ENCODE measurements at places on chromosomes 13 and 19.

DNA sequence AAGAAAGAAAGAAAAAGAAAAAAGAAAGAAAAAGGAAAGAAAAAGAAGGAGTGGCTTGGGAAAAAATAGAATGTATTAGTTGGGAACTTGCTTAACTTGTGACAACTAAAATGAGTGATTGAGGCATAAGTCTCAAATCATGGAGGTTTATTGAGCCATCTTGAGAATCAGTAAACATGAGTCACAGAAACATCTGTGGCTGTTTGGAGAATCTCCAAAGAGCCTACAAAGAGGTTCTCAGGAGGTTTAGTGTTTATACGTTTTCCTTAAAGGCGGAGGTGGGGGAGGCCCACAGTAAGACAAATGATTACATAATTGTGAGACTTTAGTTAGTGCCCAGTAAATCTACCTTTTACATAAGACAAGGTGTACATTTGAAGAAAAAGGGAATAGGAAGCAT, 38.6 kb downstream of the WDR87 start:
- no peak for DNase-seq

- DNase-seq = no peak
These were observed 863.2 kb downstream of the DIAPH3 start for GRCh38 chr13:59300355-59301173.

- DNase-seq = no peak
These were observed 70.4 kb upstream of the MRI1 start for GRCh38 chr19:13693889-13694288.

GRCh38 chr13:73751290-73751689, 382.9 kb downstream of the KLF12 start:
- DNase-seq = no peak

GRCh38 chr19:39038098-39038497, 5.7 kb upstream of the FBXO27 start:
- no peak for DNase-seq

GRCh38 chr13:39209731-39210531, 171.7 kb downstream of the NHLRC3 start:
- DNase-seq = no peak

GRCh38 chr13:63307228-63307627, 1891.6 kb upstream of the PCDH20 start:
- no peak for DNase-seq

DNA sequence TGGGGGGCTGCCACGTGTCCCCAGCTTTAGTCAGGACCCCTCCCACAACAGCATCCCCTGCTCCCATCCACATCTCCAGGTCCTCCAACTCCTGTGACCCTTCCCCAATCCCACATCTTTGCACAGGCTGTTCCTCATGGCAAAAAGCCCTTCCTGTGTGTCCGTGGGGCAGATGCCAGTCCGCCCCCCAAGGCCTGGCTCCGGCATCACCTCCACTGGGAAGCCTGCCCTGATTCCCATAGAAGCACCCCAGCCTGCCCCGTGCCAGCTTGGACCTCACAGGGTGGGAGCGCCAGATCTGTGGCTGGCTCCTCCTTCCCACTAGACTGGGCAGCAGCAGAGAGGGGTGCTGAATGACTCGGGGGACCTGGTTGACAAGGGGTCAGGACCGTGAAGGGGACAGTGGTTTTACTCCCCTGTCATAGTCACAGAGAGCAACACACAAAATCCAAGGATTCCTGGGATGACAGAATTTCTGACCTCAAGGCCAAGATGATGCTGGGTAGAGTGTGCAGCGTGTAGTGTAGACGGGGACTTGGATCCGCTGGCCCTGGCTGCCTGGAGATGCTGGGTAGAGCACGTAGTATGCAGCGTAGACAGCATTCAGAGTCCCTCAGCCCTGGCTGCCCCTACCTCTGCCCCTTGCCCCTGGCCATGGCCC, 13.3 kb downstream of the KLF2 start:
- no peak for DNase-seq

DNA sequence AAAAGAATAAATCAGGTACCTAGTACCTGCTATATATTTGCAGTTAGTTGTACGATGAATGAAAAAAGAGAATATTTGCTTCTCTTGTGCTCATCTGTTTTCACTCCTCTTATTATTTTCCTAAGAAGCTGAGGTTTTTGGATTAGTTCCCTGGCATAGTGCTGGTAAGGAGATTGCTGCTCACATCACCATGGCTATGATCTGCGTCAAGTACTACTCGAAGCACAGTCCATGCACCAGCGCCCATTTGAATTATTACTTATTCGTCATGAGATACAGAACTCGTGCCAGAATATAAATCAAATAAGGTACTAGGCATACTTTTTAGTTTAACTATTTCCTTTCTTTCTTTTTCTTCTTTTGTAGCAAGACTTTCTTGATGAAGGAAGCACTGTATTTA, 7.1 kb downstream of the SERTM1 start:
- no peak for DNase-seq

GRCh38 chr13:32135655-32136054, 104.1 kb downstream of the FRY start:
- DNase-seq = no peak

DNA sequence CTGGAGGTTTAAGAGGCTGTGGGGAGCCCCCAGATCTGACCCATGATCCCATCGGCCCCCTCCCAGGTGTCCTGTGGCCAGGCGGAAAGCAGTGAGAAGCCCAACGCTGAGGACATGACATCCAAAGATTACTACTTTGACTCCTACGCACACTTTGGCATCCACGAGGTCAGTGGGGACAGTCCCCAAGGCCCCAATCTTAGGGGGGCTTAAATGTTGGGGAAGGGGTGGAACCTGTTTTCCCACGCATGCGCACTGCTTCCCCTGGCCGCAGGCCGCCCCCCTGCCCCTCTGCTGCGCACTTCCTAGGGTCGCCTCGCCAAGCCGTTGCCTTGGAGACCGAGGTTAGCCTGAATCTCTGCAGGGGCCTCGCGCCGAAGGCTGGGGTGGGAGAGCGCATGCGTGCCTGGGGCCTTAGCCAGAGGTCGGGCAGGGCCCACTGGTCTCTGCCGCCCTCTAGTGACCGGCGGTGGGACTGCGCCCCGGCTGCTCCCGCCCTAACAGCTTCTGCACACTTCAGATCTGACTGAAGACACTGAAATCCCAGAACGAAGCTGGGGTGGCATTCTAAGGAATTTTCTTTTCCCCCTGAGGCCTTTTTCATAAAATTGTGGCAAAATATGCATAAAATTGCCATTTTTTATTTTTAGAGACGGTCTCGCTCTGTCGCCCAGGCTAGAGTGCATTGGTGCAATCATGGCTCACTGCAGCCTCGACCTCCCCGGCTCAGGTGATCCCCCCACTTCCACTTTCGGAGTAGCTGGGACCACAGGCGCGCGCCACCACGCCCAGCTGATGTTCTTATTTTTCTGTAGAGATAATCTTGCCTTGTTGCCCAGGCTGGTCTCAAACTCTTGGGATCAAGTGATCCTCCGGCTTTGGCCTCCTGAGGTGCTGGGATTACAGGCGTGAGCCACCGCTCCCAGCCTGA, 3.6 kb downstream of the PRMT1 start:
- peak; percentile 90 for DNase-seq

DNA sequence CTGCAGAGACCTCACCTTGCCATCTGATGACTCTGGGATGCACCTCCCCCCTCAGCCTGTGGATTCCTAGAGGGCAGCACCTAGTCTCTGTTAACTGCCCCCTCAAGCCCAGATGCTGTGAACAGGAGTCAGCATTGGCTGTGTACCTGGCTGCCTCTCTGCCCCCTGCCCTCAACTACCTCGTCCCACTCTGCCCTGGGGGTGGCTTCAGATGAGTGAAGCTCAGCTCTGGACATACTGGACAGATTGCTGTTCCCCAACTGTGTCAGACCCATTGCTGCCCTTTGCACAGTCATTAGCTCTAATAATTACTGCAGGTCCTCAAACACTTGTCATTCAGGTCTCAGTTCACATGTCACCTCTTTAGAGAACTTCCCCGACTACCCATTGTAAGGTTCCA, 182.1 kb upstream of the TSHZ3 start:
- DNase-seq = no peak

GRCh38 chr19:2207008-2207407, 29.1 kb downstream of the PLEKHJ1 start:
- no peak for DNase-seq

DNA sequence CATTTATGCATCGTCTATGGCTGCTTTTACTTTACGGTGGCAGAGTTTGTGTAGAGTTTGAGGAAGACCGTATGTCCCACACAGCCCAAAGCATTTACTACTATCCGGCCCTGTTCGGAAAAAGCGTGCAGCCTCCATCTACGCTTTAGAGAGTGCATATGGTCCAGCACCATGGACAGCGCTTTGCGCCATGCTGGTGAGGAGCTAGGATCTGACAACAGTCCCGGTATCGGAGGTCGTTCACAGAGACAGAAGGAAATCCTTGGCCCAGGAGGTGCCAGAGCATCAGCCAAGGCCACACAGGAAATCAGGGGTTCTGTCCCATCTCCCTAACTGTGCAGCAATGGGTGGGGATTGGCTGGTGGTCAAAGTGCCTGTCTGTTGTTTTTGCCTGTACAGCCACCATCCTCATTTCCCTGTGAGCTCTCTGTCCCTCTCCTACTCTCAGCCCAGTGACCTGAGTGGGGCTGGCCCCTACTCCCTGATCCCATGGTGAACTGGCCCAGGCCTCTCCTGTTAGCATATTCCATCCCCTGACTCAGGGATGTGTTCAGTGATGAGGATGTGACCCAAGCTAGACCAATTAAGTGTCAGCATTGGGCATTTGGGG, 16.2 kb upstream of the PRODH2 start:
- DNase-seq = peak; percentile 14

- DNase-seq = no peak
These were observed 10.1 kb upstream of the TPRX2 start for GRCh38 chr19:47848823-47849473.

DNA sequence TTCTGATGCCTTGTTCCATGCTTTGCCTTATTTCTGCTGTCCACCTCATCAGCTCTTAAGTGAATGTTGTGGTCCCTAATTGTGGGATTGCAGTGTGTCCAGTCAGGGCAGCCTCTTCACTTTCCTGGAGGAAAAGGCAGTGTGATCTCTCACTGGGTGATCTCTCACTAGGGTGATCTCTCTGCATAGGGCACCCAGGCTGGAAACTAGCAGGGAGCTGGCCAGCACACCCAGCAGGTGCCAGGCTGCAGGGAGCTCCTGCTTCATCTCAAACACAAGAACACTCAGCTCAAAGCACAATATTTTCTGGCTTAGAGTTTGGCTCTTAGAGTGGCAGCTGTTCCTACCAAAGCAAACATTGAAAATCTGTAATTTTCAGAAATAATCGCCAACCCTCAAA, 36.5 kb upstream of the TSHZ3 start:
- DNase-seq = no peak

- DNase-seq = no peak
These were observed 323.0 kb downstream of the GPC5 start for GRCh38 chr13:91721413-91721812.

GRCh38 chr13:97468331-97468730, 34.4 kb downstream of the RAP2A start:
- no peak for DNase-seq
